Kidney epithelial cell (primary cell): ENCODE measurements at places on chromosomes 7 and 10. TPM values are rescaled to one million over a fixed set of nuclear protein-coding genes. Genes with fewer than 3 reads are reported as not detected.
A peak's percentile ranks its signal among the peaks of the same experiment; 100 is the strongest.

GRCh38 chr7:44541876-44542610 is 913 bp upstream of the NPC1L1 start:
- no peak for DNase-seq

DNA sequence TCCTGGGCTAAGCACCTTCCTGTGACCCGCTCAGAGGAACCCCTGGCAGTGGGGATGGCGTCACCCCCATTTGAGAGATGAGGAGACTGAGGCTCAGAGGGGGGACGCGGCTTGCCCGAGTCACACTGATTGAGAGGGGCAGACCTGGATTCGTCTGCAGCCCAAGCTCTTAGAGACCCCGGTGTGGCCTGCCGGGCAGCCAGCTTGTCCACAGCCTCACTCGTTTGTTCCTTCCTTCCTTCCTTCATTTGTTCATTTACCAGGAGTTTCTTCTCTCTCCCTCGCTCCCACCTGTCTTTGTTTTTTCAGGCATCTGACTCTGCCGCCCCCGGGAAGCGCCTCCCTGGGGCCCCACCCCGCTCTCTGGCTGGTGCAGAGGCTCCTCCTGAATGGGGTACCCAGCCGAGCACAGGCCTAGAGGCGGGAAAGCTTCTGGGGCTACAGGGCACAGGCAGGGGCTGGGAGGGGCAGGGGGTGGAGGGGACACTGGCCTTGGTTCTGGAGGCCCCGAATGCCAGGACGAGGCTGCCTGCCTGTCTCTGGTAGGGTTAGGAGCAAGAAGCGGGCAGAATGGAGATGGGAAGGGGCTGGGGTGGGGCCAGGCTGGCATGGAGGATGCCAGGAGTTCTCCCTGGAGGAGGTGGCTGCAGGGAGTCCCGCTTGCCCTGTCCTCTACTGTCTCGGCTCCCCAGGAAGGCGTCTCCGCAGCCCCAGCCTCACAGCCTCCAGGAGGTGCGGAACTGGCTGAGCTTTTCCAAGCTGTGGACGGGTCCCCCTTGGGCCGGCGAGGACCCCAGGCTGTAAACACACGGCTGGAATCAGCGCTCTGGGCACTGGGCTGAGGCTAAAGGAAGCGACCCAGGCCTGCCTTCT is 91.6 kb downstream of the UNCX start:
- no peak for DNase-seq

DNA sequence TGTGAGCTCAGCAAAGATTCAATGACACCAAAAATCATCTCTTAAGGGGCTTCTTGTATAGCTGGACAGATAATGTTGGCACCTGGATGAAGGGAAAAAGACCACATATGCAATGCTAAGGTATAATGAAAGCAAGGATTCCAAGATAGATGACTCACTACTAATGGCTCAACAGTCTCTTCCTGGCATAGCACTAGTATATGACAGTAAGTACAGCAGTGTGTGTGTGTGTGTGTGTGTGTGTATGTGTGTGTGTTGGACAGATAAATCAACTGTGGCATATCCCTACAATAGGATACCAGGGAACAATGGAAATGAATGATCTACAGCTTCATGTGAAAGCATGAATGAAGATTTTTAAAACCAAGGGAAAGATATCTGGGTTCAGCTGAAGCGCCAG is 257.1 kb downstream of the SFMBT2 start:
- peak; percentile 38 for DNase-seq

DNA sequence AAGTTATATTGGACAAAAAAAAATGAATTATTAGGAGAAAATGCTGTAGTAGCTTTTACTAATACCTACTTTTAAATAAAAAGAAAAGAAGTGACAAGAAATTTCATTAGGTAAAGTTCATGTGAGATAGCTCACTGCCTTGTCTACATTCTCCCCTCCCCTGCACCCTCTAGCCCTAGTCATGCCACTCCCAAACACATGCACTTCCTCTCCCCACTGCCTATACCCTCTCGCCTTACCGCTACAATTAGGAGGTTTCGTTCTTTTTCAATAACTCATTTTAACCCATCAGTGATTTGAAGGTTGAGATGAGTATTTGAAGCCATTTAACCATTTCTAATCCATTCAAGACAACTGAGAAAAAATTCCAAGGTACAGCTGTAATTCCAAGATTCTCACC is 75.3 kb downstream of the HIBADH start:
- no peak for DNase-seq

DNA sequence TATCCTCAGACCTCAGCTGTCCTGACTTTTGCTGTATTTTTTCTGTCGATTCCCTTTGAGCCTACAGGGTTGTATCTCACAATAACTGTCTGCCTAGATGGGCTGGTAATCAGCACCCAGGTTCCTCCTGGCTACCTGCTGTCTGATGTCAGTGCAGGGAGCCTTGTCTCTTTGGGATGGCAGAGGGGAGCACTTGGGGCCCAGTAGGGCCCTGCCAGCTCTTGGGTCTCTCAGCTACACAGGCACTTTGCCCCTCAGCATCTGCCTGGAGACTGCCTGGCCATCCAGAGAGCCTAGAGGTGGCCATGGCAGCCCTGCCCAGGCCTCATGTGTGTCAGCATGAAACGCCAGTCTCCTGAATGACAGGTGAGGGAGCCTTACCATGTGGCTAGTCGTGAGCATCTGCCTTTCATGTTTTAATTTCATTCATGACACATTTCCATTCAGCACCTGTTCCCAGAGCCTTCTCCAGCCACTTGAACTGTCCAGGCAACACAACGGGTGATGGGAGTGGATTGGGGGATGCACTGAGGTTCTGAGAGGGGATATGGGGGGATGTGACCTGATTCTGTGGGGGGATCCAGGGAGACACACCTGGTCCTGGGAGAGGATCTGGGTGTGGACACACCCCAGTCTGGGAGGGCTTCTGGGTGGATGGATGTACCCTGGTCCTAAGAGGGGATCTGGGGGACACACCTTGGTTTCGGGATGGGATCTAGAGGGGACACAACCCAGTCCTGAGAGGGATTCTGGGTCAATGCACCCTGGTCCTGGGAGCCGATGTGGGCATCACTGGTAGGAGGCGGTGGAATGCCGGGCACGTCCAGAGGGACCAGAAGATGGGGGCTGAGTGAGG is 21.9 kb downstream of the ADCY1 start:
- DNase-seq: no peak

WIPF3 gene
- 0.46 and 0.68 TPM in 2 replicates for total RNA-seq

- DNase-seq: no peak
Measured at GRCh38 chr10:26779176-26779860, 81.4 kb downstream of the ABI1 start.

GRCh38 chr10:30491204-30491915 is 57.4 kb downstream of the MAP3K8 start:
- no peak for DNase-seq
